Testis (tissue), 5 donors: ENCODE measurements at places on chromosomes 7 and 10.

DNA sequence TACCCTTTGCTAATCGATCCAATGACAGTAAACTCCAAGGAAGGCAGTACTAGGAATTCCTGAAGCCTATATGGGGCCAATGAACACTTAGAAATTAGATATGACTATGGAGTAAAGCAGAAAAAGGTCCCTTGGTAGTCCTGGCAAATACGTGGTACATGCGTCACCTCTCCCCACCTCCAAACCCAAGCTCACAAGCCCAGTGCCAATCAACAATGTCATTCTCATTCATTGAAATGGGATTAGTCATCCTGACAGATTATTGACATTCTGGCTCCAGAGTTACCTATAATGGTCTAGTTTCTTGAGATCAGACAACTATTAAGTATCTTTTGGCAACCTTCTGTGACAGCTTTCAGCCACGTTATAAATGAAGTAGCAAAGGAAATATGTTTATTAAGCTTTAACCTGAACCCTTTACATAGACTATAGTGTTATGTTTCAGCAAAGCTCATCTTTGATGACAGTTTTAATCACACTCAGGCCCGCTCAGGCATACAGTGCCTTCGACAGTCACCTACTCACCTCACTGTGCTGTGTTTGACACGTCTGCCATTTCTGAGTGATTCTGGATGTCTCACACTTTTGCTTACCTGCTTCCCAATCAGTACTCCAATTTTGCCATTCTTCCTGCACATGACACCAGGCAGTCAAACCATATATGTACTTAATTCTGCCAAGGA lies 69.6 kb upstream of the ADO start:
- DNase-seq, result no peak

GRCh38 chr10:22978287-22978686 lies 50.4 kb downstream of the ARMC3 start:
- peak; percentile 38 for DNase-seq

- no peak for DNase-seq
These were observed 50.9 kb downstream of the DGKB start for GRCh38 chr7:14851610-14852009.

DNA sequence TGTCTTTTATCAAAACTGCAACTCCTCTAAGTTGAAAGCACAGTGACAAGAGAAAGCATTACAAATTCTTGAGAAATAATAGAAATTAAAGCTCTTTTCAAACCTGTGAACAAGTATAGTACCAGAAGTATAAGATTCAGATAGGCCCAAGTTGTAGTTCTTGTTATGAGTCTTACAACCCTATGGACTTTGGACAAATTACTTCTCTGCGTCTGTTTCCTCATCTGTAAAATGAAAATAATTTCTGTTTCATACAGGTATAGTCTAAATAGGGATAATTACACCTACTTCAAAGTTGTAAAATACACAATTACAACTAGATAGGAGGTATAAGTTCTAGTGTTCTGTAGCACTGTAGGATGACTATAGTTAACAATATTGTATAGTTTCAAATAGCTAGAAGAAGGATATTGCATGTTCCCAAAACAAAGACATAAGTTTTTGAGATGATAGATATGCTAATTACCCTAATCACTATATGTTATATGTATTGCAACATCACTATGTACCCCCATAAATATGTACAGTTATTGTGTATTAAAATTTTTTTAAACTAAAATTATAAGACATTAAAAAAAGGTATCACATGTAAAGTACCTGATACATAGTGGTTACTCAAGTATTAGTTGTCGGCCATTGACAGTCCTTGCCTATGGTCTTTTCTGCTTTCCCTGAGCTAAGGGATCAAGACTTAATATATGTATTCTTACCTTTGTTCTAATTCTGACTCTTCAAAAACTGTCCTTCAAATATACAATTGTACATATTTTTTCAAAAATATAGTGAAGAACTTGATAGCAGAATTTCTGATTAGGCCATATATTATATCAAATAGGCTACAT lies 1.8 kb upstream of the WASL start:
- DNase-seq, result no peak

- no peak for DNase-seq
These were observed 48.4 kb upstream of the TRIM8 start for GRCh38 chr10:102595897-102596296.

DNA sequence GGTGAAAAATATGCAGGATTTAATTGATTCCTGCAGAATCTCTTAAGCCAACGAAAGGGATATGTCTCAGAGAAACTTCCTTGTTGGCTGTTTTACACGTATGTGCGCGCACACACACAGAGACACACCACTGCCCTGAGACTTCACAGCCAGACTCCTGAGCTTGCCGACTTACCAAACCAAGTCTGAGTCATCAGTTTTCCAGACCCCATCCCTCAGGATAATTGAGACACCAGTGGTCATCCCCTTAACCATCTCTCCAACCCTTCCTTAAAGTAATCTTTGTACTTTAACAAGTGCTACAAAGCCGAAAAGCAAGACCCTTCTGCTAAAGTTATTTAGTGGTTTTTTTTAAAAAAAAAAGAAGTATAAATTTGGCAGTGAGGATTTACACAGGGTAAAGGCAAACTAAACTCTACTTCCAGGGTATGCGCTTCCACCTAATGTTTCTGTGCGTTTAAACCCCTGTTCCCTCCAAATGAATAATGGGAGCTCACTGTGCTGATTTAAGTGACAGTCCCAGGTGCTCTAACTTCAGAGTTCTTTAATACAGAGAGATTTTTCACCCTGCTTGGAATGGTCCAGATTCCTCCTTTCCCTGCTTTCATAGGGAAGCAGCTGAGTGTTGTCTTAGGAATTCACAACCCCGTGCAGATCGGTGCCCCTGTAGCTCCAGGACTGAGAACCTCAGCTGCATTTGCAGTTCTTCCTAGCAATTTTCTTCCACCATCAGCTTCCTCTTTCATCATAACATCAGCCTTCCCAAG lies 198.5 kb downstream of the INHBA start:
- DNase-seq, result no peak

GRCh38 chr10:93917821-93918220 lies 24.0 kb downstream of the SLC35G1 start:
- DNase-seq, result no peak

DNA sequence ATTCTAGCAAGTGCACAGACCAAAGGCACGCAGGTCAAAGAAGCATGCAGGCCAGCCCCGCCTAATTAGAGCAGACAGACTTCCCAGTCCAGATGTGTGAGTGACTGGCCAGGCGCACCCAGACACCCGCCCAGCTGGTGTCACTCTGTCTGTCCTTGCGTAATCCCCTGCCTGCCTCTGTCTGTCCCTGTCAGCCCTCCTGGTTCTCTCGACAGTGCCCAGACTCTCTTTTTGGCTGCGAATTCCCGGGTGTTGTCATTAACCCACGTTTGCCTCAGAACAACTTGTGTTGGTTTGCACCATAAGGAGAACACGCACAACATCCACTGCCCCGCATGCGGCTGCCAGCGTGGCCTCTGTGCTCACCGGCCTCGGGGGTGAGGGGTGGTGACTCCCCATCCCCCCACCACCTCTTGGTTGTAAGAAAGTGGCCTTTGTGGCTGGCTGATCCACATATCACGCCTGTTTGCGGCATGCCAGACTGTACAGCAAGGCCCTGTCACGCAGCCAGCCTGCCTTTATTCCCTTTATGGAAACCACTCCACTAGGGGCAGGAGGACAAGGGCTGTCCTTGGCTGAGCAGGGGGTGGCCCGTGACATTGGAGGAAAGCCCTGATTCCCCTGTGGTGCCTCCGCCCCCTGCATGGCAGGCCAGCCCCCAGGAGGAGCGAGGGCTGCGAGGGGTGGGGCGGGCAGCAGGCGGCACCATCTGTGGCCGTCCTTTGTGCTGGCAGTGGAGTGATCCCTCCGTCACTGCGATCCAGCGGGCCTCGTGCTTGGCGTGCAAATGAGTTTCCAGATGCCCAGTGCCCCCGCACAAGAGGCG lies 72.8 kb upstream of the PPIF start:
- DNase-seq, result peak; percentile 76

- peak; percentile 81 for DNase-seq
These were observed at the start of gene ELMO1 for GRCh38 chr7:37448636-37449361. Gene ELMO1 (minus strand): TSS chr7:37448864. CDS start chr7:37342690, 106,174 bp downstream.

- no peak for DNase-seq
These were observed 10.3 kb downstream of the FAM3C start for GRCh38 chr7:121385800-121386179.

DNA sequence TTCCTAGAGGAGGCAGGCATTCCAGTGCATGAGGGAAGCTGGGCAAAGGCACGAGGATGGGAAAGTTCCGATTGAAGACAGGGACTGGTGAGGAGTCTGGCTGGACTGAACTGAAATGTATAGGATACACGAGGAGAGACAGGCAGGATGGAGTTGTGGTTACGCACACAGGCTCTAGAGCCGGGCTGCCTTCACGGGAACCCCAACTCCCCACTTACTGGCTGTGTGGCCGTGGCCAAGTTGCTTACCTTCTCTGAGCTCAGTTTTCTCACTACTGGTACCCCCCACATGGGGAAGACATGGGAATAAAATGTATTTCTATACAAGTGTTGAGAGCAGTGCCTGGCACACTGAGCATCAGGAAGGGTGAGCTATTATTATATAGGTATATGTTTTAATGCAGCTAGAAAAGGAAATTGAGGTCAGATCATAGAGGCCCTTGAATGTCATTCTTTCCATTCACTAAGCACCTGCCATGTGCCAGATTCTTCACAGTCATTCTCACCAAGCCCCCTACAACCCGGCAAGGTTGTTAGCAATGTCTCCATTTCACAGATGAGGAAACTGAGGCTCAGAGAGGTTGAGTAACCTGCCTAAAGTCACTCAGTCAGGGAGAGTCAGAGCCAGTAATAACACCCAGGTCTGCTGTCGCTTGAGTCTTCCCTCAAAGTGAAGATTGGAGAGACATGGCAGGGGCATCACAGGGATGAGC lies 9.7 kb downstream of the CHST3 start:
- no peak for DNase-seq

GRCh38 chr7:16535500-16535899 lies 8.9 kb downstream of the LRRC72 start:
- no peak for DNase-seq

DNA sequence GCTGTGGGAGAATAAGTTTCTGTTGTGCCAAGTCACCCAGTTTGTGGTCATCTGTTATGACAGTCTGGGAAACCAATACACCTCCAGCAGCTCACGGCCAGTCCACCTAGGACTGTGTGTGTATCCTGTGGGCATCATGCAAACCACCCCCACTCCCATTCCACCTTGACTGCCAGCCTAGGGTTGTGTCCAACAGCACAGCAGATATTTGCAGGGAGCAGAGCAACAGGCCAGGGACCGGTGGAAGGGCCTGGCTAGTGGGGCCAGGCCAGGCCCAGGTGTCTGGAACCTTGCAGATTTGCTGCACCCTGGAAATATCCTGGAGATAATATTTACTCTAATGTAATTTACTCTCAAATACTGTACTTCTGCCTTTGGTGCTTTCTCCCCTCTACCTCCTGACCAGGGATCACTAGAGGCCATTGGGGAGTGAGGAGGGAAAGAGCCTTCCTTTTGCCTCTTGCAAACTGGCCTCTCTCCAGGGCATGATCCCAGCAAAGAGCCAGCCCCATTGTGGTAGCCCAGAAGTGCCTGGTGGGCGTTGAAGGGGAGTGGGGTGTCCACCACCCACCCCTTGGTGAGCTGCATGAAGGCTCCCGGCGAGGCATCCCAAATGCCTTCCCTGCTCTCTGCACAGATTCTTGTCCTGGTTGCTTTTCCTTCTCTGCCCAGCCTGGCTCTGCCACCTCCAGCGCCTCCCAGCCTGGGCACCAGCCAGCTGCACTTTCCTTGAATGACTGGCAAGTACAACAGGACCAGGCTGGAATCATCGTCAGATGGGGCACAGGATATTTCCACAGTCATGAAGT lies 15.2 kb upstream of the TPST1 start:
- DNase-seq, result no peak

DNA sequence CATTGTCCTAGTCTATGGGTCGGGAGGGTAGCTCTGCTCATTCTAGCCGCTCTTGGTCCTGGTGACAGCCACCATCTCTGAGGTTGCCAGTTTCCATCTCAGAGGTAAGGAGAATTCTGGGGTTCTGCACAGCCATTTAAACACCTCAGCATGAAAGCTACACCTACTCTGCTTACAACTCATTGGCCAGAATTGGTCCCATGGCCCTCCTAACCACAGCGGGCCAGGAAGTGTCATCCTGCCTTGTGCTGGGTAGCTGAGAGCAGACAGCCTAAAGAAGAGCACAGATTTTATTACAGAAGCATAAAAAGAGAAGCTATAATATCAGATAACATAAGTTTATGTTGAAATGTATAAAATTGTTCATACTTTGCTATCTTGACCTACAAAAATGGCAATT lies 152.7 kb downstream of the HECW1 start:
- no peak for DNase-seq
